ENCODE measurements at places on chromosomes 5 and 9.

DNA sequence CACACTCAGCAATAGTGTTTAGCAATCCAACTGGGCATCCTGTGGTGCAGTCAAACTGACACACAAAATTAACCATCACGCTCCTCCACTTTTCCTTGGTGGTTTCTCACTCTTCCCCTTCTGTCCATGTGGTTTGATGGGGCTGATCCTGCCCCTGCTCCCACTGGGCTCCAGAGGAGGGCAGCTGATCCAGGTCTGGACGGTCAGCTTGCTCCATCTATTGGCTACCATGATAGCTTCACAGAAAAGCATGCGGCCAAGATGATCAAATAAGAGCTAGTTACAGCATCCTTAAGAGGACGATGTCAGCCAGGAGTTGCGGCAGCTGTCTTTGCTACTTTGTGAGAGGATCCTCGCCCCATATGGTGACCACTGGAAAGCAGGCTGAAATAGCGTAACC, 29.6 kb upstream of the RANBP17 start:
- no peak for DNase-seq

GRCh38 chr9:134626571-134627416, 14.8 kb upstream of the COL5A1 start:
- DNase-seq, result no peak

DNA sequence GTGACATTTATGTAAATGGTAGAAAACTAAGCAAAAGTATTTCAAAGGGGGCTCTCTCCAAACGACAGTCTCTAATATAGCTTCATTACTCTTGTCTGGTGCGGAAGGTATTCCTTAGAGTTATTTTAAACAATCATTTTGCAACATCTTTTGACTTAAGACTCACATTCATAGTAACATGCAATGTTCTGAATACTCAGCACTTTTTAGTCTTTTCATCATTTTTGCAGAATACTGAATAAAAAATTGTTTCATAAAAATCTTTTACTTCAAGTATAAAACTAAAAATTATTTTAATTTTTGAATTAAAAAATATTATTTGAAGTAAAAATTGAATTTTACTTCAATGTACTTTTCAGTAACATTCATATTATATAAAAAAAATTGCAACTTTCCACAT, 321.1 kb downstream of the PLK2 start:
- DNase-seq, result no peak

DNA sequence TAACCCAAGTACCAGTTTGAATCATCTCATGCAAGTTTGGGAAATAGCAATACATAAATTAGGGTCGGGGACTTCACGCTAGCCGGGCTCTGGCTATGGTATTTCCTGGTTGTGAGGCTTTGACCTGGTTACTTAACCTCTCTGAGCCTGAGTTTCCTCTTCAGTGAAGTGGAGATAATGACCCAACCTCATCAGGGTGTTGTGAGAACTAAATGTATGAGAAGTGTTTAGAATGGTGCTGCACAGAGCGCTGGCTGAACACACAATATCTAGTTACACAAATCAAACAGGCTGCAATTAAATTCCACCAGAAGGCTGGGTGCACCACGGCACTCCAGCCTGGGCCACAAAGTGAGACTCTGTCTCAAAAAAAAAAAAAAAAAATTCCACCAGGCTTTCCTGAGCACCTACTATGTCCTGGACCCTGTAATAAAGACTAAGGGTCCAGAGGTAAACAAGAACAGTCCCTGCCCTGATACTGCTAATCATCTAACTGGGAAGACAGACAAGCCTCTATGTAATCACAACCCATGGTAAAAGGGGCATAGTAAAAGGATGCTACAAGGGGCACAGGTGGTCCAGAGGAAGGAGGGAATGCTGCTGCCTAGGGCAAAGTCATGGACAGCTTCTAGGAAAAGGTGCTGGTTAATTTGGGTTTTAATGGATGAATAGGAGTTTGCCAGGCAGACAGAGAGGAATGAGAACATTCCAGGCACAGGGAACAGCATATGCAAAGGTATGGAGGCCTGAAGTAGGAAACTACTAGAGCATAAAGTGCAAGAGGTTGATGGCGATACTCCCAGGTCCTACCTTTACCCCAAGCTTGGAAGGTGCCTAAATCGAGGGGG, 27.7 kb downstream of the DUSP1 start:
- DNase-seq, result no peak

DNA sequence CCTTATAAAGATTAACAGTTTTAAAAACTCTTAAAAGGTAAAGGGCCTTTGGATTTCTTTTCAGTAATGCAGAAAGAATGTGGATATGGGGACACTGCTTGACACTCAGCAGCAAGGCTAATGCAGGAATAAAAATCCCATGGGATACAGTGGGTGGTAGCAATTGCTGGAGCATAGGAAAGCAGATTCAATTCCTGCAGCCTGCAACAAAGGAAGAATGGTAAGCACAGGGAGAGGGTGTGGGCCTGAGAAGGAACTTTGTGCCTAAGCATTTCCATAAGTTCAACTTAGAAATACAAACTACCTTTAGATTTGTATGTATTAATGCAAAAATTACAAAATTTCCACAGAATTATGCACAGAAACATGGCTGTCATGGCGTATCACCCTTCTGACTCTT, 65.8 kb upstream of the CDK5RAP2 start:
- DNase-seq, result no peak

DNA sequence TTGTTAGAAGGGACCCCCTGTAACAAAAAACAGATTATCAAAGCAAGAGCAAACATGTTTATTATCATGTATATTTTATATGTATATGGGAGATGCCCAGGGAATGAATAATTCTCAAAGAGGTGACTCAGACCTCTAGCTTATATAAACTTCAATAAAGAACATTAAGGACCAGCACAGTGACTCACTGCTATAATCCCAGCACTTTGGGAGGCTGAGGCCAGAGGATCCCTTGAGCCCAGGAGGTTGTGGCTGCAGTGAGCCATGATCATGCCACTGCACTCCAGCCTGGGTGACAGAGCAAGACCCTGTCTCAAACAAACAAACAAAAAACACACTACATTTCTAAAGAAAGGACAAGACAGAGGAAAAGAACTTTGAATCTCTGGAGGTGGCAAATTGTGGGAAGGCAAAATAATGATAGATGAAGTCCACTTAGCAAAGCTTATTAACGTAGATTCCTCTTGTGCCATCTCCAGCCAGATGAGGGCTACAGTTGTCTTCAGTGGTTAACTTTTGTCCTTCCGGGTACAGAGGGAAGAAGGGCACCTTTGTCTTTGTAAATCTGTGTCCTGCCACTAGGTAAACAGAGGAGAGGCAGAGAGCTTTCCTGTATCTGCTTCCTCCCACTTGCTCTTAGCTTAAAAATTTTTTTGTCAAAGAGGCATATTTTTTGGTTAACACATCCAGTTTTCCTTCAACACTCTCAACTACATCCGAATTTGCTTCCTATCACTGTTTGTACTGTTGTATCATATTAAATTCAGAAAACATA, 7.5 kb upstream of the RFK start:
- DNase-seq, result no peak

- no peak for DNase-seq
These were observed at the start of gene SPATA6L for GRCh38 chr9:4666042-4666699. SPATA6L (minus strand) TSS chr9:4666480; CDS start chr9:4666250, 230 bp downstream.

- no peak for DNase-seq
These were observed 3.4 kb downstream of the IL13 start for GRCh38 chr5:132661231-132662003.

DNA sequence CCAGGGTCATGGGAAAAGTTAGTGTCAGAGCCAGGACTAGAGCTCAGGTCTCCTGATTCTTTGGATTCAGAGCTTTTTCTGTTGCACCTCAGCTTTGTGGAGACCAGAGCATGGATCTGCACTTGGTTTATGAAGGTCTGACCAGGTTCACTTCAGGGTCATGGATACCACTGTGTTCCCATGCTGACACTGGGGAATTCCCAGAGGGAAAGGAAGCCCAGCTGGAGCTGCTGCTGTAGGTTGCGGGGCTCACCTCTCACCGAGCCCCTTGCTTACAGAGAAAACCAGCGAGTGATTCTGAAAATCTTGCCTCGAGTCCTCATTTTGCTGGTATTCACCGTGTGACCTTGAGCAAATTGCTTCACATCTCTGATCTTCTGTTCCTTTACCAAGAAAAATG, 83.0 kb downstream of the RGS3 start:
- no peak for DNase-seq

DNA sequence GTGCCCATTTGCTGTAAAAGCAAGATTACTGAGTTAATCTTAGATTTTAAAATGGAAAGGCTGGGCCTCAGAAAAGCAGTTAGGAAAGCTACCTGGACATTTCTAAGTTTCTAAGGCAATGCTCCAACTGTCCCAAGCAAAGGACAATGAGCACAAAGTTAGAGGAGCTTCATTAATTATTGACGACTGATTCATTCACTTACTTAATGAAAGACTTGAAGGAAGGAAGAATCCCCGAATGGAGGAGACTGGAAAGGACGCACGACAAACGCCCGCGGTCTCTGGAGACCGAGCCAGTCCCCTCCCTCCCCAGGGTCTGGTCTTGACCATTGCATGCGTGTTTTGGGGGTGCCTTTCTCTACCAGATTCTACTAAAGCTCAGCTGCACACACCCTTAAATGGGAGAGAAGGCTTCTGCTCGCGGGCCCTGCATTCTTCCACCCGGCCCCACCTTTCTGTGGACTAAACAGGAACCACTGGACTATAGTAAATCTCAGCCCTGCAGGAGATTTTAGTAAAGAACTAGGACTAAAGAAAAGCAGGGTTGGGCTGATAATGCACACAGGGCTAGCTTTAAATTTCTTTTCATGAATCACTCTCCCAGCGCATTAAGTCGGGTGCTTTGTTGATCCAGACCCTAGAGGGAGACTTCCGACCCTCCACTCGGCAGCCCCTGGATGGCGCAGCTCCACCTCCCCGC, 44.8 kb downstream of the CTSL start:
- no peak for DNase-seq

DNA sequence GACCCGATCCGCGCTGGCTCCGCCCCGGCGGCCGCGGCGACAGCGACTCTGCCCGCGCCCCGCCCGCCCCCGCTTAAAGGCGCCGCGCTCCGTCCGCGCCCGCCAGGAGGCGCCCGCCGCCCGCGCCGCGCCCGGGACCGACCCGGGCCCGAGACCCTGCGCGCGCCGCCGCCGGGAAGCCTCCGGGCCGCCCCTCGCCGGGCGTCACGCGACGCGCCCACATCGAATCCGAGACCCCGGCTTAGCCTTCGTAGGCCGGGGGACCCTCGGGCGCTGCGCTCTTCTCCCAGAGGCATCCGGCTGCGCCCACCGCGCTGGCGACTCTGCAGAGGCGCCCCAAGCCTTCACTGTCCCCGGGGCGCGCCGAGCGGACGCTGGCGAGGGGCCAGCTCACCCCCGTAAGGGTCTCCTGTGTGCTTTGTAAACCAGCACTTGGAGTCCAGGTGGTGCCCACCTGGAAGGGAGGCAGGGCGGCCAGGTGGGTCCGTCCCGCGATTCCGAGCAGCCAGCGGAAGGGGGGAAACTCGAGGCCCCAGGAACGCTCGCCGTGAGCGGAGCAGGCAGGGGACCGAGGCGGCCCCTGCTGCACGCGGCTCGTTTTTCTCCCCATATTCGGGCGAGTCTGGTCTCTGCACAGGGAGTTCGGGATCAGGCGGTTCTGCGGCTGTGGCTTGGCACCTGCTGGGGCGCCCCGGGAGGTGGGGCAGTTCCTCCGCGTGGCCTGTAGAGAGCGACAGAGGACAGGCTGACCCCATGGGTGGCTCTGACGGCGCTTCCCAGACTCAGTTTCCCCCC, 423 bp upstream of the ABCA2 start:
- no peak for DNase-seq

DNA sequence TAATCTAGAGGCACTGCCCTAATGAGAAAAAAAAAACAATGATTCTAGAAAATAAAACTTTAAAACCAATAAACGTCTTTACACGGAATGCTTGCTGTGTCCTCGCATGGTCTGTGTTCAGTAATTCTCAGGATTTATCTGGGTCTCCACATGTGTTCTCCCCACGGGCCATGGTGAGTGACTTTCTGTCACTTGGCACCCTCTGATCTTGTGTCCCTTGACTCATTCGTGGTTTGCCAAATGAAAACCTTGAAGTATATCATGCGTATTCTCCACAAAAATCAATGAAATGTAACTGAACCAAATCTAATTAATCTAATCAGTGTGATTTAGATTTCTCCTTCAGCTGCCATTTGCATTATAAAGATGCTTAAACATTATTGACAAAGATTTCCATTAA, 48.0 kb downstream of the UBE2QL1 start:
- no peak for DNase-seq

GRCh38 chr5:40124367-40124766, 555.3 kb upstream of the PTGER4 start:
- no peak for DNase-seq

DNA sequence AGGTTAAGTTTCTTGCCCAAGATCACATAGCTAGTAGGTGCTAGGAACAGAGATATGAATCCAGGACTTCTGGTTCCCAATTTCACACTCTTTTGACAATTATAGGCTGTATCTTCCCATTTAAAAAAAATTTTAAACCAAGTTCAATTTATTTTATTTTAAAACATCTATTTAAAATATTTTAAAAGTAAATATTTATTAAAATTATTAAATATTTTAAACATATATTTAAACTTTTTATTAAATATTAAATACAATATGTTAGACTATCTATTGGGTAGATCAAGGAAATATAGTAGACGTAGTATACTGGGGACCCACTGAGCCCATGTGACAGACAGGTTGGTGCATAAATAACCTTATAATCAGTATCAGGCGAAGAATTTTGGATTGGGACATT, 54.8 kb downstream of the GLRA1 start:
- DNase-seq, result no peak

GRCh38 chr5:194102-194501, 2.8 kb downstream of the LRRC14B start:
- DNase-seq, result no peak

Measured in epithelial cell of prostate (primary cell).